Esophagus muscularis mucosa (tissue), 4 donors: ENCODE measurements at places on chromosomes 11 and 22. TPM values are rescaled to one million over a fixed set of nuclear protein-coding genes. Genes with fewer than 3 reads are reported as not detected.

CAPN5 gene
- total RNA-seq: 11.3 TPM

HEPN1 gene
- total RNA-seq: not detected

DNA sequence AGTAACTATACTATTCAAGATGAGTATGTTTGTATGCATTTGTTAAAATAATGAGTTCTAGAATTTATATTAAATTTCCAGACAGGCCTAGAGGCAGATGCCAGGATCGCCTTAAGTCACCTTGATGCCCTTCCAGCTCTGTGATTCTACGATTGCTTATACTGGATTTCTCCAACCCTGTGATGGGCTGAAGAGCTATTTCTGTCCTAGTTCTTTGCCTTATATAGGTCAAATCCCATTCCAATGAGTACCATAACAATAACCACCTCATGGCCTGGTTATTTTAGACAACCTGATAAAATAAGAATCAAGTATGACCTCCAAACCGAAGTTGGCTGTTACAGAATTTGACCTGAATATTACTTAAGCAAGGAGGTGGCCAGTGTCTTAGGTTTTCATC lies 79.8 kb upstream of the BLID start:
- no peak for DNase-seq
- no peaks in the 10 kb centered on the region for H3K27me3 ChIP-seq
- H3K4me1 ChIP-seq: peaks cover 72% of the 10 kb centered on the region
- H3K4me3 ChIP-seq: no peak overlapping the region

DNA sequence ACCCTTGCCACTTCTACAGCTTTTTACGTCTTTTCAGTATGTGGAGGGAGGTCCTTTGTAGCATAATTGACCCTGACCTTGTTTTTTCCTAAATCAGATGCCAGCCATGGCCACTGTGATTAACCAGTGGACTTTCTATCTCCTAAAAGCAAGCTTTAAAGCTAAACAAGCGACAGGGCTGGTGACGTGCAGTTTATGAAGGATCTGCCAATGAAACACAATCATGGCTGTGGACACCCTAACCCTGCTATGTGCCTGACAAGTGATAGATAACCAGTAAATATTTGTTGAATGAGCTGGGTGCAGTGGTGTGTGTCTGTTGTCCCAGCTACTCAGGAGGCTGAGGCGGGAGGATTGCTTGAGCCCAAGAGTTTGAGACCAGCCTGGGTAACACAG lies 64.2 kb downstream of the LIF start:
- no peaks in the 10 kb centered on the region for H3K36me3 ChIP-seq
- H3K4me3 ChIP-seq: no peak overlapping the region
- no peak for DNase-seq

- H3K27me3 ChIP-seq: no peaks in the 10 kb centered on the region
- peaks cover 35% of the 10 kb centered on the region for H3K36me3 ChIP-seq
- H3K27ac ChIP-seq: peak overlapping the region; percentile 97
- H3K4me1 ChIP-seq: peaks cover 31% of the 10 kb centered on the region
- H3K4me3 ChIP-seq: peak overlapping the region; percentile 84
- DNase-seq: peak; percentile 92
Measured at GRCh38 chr11:95788921-95789505, 569 bp downstream of the FAM76B start.
